Epithelial cell of alveolus of lung (primary cell): ENCODE measurements at places on chromosomes 2 and 18. TPM values are rescaled to one million over a fixed set of nuclear protein-coding genes. Genes with fewer than 3 reads are reported as not detected.

The YES1 gene
- total RNA-seq, result 77.9 and 132 TPM in 2 replicates

The SERPINB3 gene
- total RNA-seq, result under 0.01 TPM in 1 of 2 replicates, not detected in the other

The FOXI3 gene
- total RNA-seq, result not detected in 2 replicates

The IL36B gene
- total RNA-seq, result not detected in 2 replicates

The LTBP1 gene
- 334 and 453 TPM in 2 replicates for total RNA-seq

The LRRC30 gene
- total RNA-seq, result not detected in 2 replicates

The ICA1L gene
- total RNA-seq, result 1.8 and 4.9 TPM in 2 replicates

The MARCO gene
- total RNA-seq, result not detected in 2 replicates

The C2orf72 gene
- 0.08 and 0.26 TPM in 2 replicates for total RNA-seq
